ENCODE measurements at places on chromosomes 2 and 18.

- no peak for DNase-seq
Measured at GRCh38 chr2:171163261-171163660, 2.6 kb upstream of the TLK1 start.

DNA sequence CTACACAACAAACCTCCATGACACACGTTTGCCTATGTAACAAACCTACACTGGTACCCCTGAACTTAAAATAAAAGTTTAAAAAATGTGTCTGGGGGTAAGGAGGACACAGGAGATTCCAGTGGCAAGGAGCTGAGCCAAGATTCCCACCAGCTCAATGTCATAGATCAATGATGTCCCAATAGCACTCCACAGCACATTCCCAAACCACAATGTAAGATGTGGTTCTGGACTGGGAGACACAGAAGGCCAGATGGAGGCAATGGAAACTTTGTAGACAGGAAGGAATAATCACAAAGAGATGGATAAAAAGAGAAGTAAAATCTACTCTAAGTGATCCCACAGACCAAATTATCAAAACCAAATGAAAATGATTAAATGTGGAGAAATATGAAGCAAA lies 312.4 kb upstream of the SOX11 start:
- no peak for DNase-seq

DNA sequence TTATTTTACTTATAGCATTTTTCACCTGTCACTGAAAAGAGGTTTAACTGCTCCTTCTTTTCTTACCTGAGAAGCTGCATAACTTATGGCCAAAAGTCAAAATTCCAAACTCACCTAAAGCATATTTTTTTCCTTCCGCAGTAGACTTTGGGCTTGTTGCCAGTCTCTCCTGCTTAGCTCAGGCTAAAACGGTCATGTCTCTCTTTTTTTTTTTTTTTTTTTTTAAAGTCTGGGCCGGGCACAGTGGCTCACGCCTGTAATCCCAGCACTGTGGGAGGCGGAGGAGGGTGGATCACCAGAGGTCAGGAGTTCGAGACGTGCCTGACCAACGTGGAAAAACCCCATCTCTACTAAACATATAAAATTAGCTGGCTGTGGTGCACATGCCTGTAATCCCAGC lies 113.5 kb downstream of the RTN4 start:
- DNase-seq: no peak

DNA sequence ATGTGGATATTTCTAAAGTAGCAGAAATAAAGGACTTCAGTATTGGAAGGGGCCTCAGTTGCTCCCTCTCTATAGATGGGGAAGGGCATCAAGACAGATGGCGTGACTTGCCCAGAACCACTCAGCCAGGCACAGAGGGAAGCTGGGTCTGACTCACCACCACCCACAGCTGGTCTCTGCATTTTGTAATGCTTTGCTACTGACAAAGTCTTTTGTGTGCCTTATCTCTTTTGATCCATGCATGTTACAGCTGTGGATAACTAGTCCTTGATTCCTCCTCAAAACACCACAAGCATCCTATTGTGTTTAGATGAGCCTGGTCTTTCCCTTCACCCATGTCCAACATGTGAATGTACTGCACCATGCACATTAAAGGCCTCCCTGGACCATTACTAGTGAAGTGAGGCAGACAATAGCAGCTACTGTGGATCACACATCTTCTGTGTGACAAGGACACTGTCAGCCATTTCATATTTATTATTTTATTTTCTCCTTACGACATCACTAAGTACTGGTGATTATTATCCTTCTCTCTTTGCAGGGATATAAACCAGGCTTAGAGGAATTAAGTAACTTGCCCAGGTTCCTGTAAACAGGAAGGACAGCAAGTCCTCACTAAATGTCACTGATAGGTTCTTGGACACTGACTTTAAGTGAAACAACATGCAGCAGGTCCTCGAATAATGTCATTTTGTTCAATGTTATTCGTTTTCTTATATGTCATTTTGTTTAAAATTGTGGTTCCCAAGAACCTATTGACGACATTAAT lies 29.6 kb upstream of the IL37 start:
- no peak for DNase-seq

DNA sequence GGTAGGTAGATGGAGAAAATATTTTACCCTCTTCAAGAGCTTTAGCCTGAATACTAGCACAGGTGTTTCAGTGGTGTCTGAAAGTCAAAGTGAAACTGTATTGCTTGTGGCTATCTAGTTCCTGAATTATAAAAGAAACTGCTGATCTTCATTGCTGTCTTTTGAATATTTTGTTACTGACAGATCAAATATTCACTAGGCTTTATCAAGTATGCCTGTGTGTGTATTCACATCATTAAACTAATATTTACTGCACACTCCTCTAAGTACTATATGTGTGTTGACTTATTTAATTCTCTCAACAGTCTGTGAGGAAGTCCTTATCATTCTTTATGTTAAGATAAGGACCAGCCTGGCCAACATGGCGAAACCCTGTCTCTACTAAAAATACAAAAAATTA lies 139.6 kb downstream of the SOCS6 start:
- DNase-seq: no peak

DNA sequence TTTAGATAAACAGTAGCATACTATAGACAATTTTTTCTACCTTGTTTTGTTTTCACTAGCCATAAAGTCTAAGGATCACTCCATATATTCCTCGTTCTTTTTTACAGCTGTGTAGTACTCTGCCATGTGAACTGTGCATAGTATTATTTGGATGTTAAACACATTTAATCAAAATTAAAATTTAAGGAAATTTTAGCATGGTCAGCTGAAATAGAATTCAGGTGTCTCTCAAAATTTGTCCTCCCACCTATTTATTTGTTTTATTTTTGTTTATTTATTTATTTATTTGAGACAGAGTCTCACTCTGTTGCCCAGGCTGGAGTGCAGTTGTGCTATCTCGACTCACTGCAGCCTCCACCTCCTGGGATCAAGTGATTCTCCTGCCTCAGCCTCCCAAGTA lies 46.4 kb upstream of the AAK1 start:
- no peak for DNase-seq

DNA sequence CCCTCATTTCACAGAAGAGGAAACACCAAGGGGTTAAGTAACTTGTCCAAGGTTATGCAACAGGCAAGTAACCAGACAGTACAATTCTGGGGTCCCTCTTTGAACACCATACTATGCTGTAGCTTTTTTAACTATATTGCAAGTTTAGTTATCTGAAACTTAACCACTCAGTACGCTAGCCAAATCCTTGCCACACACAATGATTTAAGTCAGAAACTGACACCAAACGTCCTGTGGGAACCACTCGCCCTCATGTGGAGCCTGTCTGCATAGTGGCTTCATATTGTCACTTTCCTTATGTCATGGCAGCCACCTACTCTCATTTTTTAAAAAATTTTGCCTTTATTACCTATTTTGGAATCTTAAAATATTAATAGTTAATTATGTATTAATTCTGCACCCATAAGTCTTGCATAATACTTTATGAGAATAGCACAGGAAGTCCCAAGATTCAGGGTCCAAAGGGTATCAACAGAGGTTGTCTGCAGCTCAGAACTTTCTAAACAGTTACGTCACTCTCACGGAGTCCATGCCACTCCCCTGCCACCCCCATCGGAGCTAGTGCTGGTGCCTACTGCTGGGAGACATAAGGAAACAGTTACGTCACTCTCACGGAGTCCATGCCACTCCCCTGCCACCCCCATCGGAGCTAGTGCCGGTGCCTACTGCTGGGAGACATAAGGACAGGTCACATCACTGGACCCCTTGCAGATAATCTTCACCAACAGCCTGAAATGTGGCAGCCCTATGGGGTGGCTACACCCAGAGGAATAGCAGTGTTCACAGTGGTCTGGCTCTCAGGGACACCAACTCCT lies 99.0 kb downstream of the L3MBTL4 start:
- DNase-seq: no peak

DNA sequence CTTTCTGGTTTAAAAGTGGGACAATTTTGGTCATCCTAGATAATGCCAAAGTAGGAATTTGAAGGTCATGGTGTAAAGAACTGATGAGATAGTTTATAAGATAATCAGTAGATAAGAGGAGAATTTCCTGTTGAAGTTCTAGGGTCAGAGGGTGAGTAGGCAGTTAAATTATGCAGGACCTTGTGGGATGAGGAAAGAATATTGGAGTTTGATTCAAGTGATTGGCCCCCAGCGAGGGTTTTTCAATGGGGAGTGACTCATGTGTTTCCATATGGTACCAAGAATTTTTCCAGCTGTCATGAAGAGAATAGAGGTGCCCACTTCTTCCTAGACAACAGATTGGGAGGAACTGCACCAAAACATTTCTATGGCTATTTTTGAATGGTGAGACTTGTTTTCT lies 940.2 kb upstream of the ZEB2 start:
- DNase-seq: no peak

DNA sequence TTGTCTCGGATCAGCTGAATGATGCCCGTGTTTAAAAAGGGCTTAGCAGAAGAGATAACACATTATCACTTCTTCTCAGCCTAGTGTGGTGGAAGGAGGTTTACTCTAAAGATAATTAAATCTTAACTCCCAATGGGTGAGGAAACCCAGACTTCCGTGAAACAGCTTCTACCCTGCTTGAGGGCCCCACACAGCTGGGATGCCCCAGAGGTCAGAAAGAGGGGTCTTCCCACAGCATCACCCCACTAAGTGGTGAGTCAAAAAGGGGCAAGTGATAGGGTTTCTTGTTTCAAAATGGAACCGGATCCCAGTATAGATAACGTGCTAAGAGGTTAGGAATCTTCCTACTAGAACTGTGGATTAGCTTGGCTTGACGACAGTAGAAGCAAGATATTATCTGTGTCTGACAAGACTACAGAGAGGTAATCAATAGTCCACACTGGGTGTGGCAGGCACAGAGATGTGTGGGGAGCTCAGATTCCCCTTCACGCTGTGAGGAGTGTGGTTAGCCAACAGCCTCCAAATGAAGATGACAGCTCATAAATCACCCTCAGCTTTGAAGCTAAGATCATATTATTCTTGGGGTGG lies 129.6 kb upstream of the COPS8 start:
- DNase-seq: no peak

- DNase-seq: no peak
Measured at GRCh38 chr2:150075831-150076230, 411.6 kb downstream of the RND3 start.
